ENCODE measurements at places on chromosomes 1 and 21.

- DNase-seq, result no peak
These were observed 81.0 kb downstream of the GLIS1 start for GRCh38 chr1:53657891-53658396.

DNA sequence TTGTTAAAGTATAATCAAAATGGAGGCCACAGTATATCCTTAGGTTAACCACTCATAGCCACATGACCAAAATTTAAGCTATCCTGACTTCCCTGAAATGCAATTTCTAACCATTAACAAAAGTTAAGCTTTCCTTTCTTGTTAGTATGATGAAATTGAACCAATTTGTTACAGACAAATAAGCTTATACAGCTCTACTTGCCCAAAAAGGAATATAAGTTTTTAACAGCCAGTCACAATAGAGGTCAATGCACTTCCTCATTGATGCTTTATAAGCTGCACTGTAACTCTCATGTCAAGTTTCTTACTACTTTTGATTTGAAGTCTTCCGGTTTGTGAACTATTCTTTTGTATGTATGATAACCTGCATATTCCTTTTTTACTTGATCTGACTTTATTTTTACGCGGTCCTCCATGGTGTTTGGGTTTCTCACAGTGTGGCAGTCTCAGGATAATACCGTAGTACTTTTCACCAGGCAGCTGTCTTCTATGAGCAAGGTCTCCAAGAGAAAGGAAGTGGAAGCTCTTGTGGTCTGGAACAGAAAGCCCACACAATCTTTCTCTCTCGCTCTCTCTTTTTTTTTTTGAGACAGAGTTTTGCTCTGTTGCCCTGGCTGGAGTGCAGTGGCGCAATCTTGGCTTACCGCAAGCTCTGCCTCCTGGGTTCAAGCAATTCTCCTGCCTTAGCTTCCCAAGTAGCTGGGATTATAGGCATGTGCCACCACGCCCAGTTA lies 331.6 kb downstream of the SRGAP2C start:
- no peak for DNase-seq

DNA sequence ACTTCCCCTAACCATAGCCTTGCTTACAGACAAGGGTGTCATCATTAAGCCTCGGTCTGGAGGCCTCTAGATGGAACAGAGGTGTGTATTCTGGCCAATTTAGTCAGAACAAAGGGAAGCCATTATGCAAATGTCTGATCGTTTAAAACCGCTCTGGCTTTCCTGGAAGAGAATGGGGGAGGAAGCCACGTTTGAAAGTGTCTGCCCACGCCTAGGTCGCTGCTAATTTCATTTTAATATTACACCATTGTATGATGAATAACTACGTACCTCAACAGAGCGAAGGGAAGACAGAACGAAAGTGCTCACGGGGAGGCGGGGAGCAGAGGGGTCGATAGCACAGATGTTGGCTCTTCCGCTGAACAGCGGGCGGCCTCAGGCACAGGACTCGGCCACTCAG lies 41.1 kb upstream of the CSF3R start:
- DNase-seq, result no peak

- DNase-seq, result peak; percentile 86
These were observed 31.3 kb upstream of the ANGPTL7 start for GRCh38 chr1:11157867-11158266.

GRCh38 chr21:28160378-28160777 lies 832.3 kb downstream of the LTN1 start:
- DNase-seq, result no peak

DNA sequence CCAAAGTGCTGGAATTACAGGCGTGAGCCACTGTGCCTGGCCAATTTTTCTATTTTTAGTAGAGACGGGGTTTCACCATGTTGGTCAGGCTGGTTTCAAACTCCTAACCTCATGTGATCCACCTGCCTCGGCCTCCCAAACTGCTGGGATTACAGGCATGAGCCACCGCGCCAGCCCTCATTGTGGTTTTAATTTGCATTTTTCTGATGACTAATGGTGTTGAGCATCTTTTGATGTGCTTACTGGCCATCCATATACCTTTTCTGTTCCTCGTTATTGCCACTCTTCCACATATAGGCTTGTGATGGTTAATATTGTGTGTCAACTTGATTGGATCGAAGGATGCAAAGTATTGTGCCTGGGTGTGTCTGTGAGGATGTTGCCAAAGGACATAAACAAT lies 17.4 kb upstream of the ENAH start:
- no peak for DNase-seq

DNA sequence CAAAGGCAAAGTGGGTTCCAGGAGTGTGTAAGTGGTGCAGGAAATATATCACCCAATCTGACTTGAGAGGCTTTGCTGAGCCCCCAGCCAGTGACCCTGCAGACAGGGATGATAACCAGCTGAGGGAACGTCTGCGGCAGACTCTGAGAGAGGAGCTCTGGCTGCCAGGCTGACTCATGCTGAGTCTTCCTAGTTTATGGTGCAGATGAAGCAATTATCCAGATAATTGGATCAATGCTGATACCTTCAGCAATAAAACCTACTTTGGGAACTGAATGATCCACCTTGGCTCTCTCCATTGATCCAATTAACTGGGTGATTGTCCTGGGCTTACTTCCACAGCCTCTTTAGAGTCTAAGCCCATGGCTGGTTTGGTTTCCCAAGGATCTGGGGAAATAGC lies 7.3 kb downstream of the C8B start:
- no peak for DNase-seq

Measured in NCI-H1092 treated with DMSO at 0.1 percent for 48 hours (cell line).